ENCODE measurements at places on chromosomes 5 and 9.

DNA sequence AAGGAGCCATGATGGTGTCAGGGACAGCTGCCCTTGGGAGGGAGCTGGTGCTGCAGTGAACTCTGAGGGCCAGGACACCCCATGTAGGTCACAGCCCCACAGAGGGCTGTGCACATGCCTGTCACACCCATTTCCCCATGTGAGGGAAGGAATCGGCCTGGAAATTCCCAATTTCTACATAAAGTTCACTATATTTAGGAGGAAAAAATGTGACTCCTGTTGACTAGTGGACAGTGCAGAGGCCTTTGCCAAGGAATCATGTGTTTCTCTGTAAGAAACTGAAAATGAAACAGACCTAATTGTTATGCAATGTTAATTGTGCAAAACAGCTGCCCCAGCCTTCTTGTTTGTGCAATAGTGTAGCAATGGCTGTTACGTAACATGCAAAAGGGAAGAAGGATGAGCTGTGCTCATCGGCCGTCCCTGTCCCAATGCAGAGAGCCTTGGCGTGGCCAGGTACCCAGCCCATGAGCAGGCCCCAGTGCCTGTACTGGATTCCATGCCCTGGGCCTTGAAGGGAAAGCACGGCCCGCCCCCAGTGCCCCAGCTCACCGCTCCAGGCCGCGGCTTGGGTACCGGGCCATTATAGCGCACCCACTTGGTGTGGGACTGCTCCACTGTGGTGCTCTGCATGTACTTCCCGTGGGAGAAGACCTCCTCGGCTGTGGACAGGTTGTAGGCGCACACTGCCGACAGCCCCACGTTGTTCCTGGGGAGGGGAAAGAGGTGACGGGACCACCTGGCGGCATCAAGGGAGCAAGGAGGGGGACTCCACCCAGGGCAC is 70.0 kb downstream of the SECISBP2 start:
- DNase-seq = no peak

GRCh38 chr5:116387738-116388137 is 186.9 kb downstream of the SEMA6A start:
- DNase-seq = no peak

DNA sequence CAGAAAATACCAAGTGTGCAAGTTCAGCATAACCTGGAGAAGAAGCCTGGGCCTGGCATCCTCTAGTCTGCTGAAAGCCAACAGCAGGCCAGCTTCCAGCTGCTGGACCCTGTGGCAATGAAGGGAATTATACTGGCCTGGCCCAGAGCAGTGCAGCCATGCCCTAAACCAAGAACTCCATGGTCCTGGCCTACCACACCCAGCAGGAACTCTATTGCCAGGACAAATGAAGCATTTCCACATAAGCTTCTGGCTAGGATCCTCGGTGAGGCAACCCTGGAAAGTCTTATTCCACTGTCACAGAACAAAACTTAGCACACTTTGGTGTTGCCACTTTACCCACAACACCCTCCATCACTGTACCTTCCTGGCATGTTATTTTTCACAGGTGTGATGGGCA is 35.5 kb downstream of the CDK5RAP2 start:
- DNase-seq = no peak

GRCh38 chr5:39148983-39149534 is 70.3 kb downstream of the FYB1 start:
- DNase-seq = no peak

DNA sequence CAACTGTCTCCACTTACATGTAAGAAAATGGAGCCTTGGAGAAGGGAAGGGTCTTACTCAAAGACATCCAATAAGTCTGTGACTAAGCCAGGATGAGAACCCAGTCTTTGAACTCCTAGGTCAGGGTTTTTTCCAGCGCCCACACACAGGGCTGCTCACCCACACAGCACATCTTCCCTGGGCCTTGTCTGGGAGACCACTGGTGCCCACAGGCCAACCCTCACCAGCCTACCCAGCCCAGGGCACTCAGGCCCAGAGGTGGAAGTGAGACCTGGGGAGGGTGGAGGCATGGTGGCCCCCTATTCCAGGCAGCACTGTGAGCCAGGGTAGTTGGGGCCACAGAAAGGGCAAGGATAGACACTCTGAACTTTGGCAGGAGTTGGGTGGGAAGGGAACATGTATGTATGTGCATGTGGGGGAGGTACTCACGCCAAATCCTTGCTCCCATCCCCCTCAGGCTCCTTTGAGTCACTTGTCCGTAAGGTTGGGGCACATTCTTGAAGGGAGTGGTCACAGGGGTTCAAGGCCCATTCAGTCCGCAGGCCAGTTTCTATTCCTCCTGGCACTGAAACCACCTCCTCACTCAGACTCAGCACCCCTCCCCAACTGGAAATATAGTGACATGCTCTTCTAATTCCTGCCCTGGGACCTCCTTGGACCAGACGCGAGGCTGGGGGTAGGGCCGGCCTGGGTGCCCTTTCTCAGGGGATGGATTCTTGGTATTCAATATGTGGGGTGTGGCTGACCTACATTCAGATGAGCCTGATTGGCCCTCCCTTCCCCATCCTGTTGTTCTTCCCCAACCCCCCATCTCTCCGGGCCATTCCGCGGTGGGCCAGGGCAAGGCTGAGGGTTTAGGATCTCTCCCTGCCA is 2.9 kb upstream of the SLC4A9 start:
- no peak for DNase-seq

- no peak for DNase-seq
These were observed 74.4 kb upstream of the EQTN start for GRCh38 chr9:27371382-27371781.

DNA sequence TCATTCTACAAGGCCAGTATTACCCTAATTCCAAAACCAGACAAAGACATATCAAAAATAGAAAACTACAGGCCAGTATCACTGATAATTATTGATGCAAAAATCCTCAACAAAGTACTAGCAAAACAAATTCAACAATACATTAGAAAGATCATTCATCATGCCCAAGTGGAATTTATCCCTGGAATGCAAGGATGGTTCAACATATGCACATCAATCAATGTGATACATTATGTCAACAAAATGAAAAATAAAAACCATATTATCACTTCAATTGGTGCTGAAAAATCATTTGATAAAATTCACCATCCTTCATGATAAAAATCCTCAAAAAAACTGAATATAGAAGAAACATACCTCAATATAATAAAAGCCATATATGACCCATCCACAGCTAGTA is 115.2 kb upstream of the SLC27A6 start:
- DNase-seq = no peak

- DNase-seq = no peak
These were observed 639.4 kb downstream of the SEMA5A start for GRCh38 chr5:8906303-8906967.

DNA sequence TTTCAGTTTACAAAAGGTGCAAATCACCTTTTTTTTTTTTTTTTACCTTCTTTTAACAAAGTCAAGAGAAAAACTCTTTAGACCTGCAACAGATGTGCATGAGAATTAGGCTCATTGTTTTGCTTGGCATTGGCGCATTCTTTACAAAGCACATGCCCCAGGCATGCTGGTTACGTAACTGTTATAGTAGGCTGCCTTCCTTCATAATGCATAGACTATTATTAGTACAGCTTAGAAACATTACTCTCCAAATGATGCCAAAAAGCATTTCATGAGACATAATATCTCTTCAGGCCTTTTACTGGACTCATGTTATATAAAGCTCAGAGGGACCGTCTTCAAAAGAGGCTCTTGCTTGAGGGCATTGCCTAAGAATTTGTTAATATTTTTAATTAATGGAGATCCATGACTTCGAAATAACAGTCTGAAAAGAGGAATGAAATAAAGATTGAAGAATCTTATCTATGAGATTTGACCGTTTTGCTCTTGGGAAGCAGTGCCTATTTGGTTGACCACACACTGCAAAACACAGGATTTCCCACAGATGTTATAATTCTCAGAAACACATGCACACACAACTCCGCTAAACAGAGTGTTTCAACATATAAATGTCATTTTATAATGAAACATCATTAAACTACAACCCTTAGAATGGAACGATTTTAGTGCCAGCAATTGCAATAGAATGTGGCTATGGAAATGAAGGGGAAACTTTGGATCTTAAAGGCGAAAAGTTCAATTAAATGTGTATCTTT is 478.7 kb downstream of the PRR16 start:
- no peak for DNase-seq

DNA sequence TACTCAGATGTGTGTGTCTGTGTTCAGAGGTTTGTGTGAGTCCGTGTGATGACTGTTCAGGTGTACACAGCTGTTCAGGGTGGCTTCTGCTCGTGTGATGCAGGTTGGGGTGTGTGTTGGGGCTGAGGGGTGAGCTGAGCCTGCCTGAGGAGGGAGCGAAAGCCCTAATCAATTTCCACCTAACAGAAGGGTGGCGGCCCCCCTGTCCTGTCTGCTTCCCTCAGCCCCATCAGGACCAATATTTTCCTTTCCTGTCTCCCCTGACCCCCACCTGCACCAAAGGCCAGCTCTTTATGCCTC is 30.2 kb downstream of the LHX2 start:
- DNase-seq = no peak

DNA sequence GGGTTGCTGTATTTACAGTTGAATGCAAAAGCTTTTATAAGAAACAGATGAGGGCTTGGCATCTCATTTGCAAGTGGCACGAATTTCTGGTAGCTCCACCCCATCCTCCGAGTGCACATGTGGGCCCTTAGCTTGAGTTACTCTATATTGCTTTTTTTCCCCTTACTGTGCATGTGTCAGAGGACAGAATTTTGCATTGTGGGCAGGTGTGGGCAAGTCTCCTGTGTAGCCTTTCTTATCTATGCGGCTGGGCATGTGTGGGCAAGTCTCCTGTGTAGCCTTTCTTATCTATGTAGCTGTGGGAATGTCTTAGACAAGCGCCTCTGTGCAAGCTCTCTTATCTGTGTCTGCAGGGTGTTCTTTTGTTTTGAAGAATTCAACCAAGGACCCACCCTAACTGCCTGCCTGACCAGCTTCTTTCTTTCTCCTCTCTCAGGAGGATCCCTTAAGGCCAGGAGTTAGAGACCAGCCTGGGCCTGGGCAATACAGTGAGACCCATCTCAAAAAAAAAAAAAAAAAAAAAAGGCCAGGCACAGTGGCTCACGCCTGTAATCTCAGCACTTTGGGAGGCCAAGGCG is 34.1 kb upstream of the SIL1 start:
- DNase-seq = no peak

GRCh38 chr5:1104327-1105006 is 7.4 kb downstream of the SLC12A7 start:
- DNase-seq = no peak

DNA sequence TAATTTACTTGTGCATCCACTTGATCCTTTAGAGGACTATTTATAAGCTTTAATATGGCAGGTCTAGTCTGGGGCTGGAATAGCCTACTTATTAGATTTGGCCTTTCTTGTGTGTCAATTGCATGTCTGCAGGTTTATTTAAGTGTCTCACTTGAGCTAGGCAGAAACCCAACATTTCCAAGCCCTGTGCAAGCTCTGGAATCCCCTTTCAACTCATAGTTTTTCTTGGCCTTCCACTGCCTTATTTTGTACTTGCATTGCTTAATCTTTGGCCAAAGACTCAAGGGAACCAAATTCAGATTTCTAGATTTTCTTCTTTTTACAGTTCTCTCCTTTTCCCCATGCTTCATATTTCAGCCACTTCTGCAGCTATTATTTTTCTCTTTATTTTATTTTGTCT is 102.4 kb upstream of the RFX3 start:
- no peak for DNase-seq

GRCh38 chr5:181041043-181041442 is 977 bp downstream of the BTNL9 start:
- DNase-seq = no peak

GRCh38 chr9:129010267-129010975 is 17.7 kb downstream of the SH3GLB2 start:
- DNase-seq = no peak

GRCh38 chr5:54678737-54679136 is 161.2 kb downstream of the SNX18 start:
- DNase-seq = no peak

DNA sequence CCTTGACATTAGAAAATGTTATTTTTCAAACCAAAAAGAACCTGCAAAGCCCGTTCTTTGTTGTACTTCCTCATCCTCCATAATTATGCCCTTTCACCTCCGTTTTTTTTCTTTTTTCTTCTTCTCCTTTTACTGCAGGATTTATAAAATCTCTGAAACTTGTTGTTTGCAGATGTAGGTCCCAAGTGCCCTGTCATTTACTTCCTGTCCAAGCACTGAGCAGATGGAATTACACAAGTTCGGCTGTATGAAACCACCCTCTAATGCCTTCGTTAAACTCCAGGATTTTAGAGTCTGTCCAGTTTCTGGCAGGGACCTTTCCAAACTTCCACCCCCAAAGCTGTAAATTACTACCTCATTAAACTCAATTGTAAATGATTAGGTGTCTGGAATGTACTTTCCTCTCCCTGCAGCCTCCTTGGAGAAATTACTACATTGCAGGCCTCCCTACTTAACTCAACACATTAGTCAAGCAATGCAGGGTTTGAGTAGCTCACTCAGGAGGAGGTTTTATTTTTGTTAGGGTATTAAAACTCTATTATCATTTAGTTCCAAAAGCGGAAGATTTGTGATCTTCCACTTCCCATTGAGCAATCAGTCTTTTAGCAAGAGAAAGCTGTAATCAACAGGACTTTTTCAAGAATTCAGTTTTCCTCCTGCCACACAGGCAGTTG is 125.6 kb upstream of the LPAR1 start:
- no peak for DNase-seq

- DNase-seq = no peak
These were observed 44.1 kb downstream of the ADGRV1 start for GRCh38 chr5:90602681-90603080.

GRCh38 chr9:127841087-127841835 is 13.2 kb downstream of the ENG start:
- no peak for DNase-seq

DNA sequence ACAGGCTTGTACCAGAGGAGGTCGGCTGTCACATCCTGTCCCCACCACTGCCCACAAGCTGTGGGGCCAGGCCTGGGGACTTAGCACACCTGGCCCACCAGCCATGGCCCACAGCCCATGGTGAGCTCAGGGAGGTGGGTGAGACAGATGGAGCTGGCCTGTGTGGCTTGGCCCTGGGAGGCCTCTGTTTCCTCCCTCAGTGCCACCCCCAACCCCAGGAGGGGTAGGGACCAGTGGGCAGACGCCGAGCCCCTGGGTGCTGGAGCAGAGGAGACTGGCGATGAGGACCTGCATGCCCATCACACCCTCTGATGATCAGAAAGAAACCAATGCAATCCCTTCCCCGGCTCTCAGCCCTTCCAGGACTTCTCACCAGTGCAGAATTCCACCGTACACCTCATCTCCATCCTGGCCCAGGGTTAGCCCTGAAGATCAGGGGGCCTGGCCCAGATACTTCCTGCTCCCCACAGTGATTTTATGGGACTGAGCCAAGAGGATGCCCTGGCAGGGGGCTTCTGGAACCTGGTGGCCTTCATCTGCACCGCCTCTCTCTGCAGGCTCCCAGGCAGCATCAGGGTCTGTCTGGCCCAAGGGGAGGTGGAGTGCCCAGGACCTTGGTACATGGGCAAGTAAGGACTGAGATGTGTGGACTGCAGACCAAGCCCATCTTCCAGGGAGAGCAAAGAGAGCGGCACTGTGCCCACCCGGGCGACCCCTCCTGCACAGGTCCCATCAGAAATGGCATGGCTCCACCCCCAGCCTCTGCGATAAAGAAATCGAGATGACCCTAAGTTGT is 16.9 kb upstream of the NKD2 start:
- DNase-seq = no peak

Data from substantia nigra (tissue), 51 donors.